NCI-H446 (cell line): ENCODE measurements at places on chromosomes 11 and 22.

DNA sequence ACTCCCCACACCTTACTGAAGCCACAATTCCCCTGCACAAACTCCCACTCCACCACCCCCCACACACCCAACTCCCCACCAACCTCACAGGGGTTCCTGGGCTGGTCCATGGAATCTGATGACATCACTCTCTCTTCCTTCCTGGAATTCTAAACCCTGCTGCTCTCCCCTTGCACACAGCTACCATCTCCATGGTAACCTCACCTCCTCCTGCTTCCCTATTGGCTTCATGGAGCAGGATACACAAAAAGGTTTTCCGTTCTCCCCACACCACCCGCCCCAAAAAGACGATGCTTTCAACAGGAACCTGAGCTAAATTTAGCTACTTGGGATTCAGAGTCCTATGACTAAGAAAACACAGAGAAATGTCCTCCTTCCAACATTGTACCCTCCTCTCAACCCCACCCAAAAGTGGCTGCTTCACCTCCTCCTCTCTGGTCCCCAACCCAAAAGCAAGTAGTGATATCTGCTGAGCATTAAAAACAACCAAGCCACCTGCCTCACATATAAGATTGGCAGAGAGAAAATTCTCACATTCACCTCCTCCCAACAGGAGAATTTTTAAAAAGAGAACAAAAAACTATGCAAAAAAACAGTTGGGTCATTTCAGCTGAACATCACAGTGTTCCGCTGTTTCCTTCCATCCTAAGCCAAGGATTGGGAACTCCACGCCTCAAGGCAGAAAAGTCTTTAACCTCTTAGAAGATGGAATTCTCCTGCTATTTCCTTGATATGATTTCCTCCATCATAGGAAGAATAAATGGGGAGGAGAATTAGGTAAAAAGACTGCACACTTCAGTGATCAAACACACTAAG, 66.9 kb downstream of the RBFOX2 start:
- no peak for DNase-seq

GRCh38 chr22:44357966-44358465, 45.3 kb upstream of the SHISAL1 start:
- DNase-seq: no peak

DNA sequence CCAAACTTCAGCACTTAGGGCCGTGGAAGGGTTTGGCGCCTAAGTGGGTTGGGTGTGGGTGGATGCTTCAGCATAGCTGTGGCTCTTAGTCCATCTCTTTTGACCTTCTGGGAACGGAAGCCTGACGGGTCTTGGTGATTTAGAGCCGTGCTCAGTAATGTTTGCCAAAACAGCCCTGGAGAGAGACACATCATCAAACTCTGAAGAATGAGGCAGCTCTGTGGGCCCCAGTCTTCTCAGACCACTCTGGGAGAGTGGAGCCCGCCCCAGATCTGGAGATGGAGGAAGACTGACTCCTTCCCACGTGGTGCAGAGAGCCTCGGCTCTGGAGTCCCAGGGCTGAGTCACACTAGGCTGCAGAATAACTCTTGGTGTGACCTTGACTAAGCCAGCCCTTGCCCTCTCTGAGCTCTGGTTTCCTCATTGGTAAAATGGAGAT, 168.9 kb downstream of the C11orf91 start:
- no peak for DNase-seq

GRCh38 chr11:112481893-112482292, 221.2 kb upstream of the PLET1 start:
- DNase-seq: peak; percentile 21

DNA sequence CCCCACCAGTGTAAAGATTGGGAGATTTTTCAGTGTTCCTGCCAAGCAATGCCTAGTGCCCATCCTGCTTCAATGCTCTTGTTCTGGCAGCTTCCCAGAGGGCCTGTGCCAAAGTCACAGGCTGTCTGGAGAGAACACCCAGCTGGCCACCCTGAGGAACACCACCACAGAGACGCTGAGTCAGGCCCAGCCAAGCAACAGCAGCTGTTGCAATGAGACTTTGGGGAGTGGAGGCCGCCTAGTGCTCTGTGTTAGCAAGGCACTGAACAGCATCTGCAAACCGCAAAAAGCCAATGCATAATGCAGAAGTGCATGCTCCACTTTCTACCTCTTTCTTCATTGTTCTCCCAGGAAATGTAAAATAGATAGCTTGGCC, 168.1 kb downstream of the NXPE2 start:
- DNase-seq: peak; percentile 96

DNA sequence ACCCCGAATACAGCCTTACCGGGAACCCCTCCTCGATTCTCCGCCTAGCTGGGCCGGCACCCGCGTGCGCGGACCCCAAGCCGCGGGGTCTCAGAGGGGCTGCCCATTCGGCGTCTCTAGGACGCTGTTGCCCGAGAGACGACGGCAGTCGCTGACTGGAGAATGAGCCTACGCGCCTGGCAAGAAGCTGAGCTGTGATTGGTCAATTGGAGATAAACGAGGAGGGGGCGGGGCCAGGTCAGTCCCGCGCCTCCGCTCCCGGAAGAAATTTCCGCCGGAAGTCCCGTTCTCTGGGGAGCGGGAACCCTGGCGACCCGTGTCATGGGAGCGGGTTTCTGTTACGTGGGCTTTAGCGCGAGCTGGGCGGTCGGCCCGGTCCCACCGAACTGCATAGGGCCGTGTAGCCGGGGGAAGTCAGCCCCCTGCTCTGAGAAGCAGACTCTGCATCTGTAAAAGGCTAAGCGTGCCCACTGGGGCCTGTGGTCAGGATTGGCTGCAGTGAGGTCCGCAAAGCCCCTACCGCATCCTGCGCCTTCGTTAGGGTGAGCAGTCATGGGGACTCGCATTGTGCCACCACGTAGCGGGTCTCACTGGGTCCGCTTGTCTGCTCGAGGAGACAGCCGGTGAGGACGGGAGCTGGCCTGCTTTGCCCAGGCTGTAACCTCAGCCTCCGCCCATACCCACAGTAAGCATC, at the start of gene EFCAB6:
EFCAB6 (minus strand) TSS at position 157 of the 694 bp plus-strand sequence. CDS start 29,987 bp downstream, outside the sequence.
- peak; percentile 95 for DNase-seq

DNA sequence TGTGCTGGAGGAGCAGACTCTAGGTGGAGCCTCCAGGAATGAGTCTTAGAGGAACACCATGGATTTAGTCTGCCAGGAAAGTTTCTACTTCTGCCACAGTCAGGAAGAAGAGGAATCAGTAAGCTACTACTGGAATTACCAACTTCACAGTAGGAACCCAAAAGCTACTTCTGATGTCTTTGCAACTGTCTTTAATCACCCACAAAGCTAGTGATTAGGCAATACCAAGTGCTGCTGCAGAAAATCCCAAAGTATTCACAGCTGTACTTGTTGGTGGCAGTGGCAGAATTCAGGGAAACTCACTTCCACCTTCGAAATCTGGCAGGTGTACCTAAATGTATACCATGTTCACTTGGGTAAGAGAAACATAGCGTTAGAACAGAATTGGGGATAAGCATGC, 264.5 kb upstream of the SORL1-AS1 start:
- DNase-seq: no peak

- no peak for DNase-seq
Measured at GRCh38 chr11:88324562-88325345, 12.8 kb downstream of the CTSC start.

- DNase-seq: peak; percentile 63
Measured at GRCh38 chr11:111334532-111335502, 36.5 kb downstream of the POU2AF3 start.

GRCh38 chr11:110897035-110897434, 184.8 kb upstream of the ARHGAP20 start:
- DNase-seq: no peak

- DNase-seq: no peak
Measured at GRCh38 chr11:125922156-125922555, 17.8 kb downstream of the DDX25 start.

DNA sequence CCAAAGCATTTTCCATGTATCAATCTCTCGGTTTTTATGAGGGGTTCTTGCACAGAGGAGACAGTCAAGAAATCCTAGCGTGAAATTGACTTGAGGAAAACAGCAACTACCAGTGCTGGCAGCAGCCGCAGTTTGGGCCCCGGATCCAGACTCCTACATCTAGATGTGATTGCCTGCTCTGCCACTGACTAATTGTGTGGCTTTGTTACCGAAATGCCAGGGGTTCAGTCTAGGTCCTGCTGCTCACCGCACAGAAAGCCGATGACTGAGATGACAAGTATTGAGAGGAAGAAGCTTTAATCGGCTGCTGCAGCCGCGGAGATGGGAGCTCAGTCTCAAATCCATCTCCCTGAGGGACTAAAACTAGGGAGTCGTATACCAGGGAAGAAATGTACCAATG, 8.2 kb upstream of the GLB1L3 start:
- DNase-seq: no peak

- no peak for DNase-seq
Measured at GRCh38 chr11:78350646-78351165, 66.9 kb downstream of the GAB2 start.

DNA sequence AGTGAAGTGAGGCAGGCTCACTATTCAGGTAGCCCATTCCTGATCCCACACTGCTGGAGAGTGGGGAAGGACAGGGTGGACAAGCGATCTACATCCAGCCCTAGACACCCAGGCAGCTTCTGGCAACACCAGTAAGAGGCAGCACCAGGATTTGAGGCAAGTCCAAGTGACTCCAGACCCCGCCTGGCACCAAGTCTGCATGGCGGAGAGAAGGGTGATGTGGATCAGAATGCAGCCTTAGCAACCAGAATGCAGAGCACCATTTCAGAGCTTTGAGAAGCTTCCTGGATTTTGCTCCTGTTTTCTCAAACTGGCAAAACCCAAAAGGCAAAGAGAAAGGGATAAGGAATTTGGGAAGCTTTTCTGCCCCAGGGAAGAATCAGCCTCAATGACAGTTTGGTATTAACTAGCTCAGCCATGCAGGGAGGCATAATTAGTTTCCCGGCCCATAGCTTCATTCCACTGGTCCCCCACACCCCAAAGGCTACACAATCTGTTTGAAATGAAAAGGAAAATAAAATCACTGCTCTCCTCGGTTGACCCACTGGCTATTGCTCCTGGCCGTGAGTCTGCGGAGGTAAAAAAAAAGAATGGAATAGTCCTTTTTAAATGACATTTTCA, 17.3 kb downstream of the GALNT18 start:
- DNase-seq: no peak

DNA sequence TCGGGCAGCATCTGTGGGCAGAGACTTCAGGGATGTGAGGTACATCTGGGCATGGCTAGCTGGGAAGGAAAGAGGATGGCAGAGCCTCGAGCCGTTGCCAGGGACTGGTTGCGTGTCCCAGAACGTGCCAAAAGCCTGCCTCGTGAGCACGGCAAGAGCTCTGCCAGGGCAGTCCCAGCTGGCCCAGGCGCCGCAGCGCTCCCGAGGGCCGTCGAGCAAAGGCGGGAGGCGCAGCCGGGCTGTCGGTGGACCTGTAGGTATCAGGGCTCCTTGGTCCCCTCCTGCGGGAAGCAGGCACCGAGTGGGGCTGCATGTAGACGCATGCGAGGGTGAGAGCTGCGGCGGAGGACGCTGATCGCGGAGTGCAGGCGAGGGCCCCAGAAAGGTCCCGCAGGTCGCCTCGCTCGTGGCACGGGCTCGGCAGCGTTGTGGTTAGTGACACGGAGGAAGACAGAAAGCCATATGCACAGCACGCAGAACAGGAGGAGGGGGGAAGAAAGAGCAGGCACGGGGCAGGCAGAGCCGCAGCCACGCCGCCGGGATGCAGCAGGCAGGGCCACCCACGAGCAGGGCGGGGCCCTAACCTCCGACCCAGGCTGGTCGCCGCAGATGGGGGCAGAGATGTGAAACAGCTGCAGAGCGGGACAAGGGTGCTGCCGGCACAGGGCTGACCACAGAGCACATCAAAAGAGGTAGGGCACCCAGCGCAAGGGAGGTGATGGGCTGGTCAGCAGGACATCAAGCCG, 18.0 kb downstream of the LSP1 start:
- DNase-seq: no peak

GRCh38 chr22:20786536-20786979, 12.6 kb downstream of the SERPIND1 start:
- DNase-seq: no peak

GRCh38 chr11:44333271-44334218, 23.6 kb upstream of the ALX4 start:
- DNase-seq: no peak

GRCh38 chr22:30056015-30056414, 24.2 kb upstream of the HORMAD2 start:
- DNase-seq: no peak
